Right atrium auricular region (tissue), 2 donors: ENCODE measurements at places on chromosomes 7 and 10. TPM values are rescaled to one million over a fixed set of nuclear protein-coding genes. Genes with fewer than 3 reads are reported as not detected.

- DNase-seq = no peak
- H3K4me1 ChIP-seq = peaks cover 16% of the 10 kb centered on the region
- H3K27me3 ChIP-seq = peaks cover 90% of the 10 kb centered on the region
- no peaks in the 10 kb centered on the region for H3K36me3 ChIP-seq
These were observed 290.3 kb upstream of the NFE2L3 start for GRCh38 chr7:25861601-25862260.

Gene WDFY4
- 2.0 TPM for total RNA-seq

DNA sequence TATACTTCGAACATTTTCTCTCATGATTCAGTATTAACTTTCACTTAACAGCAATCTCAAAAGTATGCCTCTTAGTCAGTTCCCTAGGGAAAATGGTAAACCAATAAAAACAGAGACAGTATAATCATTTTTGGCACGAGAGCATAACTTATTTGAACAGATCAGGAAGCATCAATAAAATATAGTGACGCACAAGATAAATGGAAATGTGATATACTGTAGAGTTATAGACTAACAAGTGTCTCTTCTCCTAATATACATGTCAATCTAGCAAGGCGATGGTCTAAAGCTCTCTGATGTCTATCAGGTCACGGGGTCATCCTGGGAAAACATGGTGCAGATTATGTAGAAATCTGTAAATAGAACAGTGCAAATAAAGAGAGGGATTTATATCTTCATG is 131.6 kb downstream of the HGF start:
- no peak overlapping the region for H3K4me3 ChIP-seq
- H3K36me3 ChIP-seq = no peaks in the 10 kb centered on the region
- H3K27me3 ChIP-seq = no peaks in the 10 kb centered on the region
- H3K4me1 ChIP-seq = no peaks in the 10 kb centered on the region
- H3K27ac ChIP-seq = no peak overlapping the region
- DNase-seq = no peak

Gene FAM237B
- not detected for total RNA-seq

Gene RAPGEF5
- total RNA-seq = 32.5 TPM
